ENCODE measurements at places on chromosomes 7 and 10. TPM values are rescaled to one million over a fixed set of nuclear protein-coding genes. Genes with fewer than 3 reads are reported as not detected.

- DNase-seq = no peak
Observed at GRCh38 chr10:91210435-91210834, 10.0 kb upstream of the PCGF5 start.

DNA sequence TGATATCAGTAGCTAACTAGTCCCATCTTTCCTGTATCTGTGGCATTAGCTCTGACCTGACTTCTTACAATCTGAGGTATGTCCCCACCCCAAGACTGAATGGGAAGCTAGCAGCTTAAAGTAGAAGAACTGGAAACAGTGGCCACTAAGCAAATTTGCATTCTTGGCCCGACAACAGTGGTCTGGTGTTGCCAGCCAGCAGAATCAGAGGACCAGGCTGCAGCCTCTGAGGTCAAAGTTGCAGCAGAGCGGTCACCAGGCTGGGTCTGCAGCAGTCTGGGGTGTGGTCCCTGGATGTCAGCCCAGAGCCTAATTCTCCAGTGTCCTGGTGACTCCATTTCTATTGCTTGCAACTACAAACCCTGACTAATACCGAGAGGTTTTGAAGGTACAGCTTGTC lies 26.3 kb downstream of the FAM107B start:
- DNase-seq = no peak

- DNase-seq = no peak
Observed at GRCh38 chr10:43955002-43955596, 306.4 kb upstream of the ZNF32 start.

- no peak for DNase-seq
Observed at GRCh38 chr7:95324431-95324830, at the start of gene PON1. TSS of gene PON1 (minus strand) at chr7:95324532. CDS start at chr7:95324475, 57 bp downstream.

DNA sequence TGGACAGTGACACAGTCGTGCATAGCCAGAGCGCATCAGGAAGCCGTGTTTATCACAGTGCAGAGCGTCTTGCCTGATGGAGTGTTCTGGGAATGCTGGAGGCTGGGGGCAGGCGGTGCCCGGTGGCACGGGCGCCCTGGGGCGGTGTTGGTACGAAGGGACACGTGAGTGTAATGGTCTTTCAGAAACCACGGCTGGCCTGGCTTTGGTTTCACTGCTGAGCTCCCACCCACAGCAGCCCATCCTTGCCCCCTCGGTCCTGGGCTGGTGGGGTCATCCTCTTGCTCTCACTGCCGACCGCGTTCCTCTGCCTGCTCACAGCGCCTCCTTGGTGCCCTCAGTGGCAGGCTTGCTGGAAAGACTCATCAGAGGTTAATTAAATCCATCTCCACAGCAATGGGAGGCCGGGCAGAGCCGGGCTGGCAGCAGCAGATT lies 50.6 kb downstream of the NKX6-2 start:
- DNase-seq = no peak

- peak; percentile 93 for DNase-seq
Observed at GRCh38 chr10:580778-581177, 108.7 kb downstream of the DIP2C start.

- DNase-seq = no peak
Observed at GRCh38 chr10:97500297-97500575, 1.5 kb downstream of the UBTD1 start.

DNA sequence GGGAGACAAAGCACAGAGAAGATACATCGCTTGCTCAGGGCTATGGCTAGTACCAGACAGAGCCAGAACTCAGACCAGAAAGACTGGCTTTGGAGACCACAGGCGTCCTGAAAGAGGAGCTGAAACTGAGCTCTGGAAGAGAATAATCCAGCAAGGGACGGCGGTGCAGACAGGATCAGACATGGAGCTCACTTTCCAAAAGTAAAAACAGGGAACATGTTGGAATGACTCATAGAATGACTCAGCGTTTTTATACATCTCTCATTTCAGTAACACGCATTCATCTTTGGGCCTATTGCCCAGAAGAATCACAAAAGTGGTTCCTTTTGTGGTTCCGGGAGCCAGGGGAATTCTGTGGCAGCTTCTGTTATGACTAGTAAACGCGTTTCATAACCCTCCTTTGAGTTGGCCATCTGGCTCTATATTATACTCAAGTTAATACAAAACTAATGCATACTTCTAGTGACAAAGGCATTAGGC lies 37.2 kb downstream of the PLEKHS1 start:
- peak; percentile 98 for DNase-seq

DNA sequence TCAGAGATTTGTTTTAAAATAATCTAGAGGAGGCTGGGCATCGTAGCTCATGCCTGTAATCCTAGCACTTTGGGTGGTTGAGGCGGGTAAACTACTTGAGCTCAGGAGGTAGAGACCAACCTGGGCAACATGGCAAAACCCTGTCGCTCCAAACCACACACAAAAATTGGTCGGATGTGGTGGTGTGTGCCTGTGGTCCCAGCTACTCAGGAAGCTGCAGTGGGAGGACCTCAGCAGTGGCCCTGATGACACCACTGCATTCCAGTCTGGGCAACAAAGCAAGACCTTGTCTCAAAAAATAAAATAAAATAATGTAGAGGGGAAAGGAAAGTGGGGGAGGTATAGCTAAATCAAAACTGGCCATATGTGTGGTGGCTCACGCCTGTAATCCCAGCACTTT lies 13.9 kb upstream of the PPP3CB start:
- no peak for DNase-seq

DNA sequence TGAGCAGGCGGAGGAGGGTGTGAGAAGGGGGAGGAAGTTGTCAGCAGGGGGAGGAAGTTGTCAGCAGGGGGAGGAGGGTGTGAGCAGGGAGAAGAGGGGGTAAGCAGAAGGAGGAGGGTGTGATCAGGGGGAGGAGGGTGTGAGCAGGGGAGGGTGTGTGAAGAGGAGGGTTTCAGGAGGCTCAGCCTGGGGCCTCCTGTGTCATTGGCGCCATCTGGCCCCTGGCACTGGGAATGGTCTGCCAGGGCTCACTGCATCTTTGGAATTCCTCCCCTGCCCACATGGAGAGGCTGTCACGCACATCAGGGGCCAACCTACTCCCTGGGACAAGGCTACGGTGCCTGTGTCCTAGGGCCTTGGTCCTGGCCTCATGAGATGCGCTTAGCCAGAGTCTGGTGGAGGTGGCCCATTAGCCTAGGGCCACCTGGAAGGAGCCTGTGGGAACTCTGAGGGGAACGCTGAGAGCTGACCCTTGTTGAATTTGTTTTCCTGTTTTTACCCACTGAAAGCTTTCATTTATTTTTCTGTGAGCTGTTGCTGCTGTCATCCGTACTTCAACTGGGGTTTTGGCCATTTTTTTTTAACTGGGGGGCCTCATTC lies 18.0 kb downstream of the CAMK2B start:
- DNase-seq = peak; percentile 47

DNA sequence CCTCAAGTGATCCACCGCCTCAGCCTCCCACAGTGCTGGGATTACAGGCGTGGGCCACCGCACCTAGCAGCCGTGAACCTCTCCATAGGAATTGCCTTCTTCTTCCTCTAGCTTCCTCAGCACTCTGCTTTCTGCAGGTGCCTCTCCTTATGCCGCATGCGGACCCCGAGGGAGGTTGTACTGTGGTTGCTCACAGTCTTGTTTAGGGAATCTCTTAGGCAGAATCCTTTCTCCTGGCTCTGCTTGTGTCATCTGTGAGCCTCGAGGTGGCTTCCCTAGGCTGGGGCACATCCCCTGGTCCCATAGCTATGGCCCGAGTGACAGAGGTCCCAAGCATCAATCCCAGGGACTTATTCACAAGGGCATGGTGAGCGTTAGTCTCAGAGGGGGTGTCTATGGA lies 33.2 kb upstream of the GIMAP8 start:
- no peak for DNase-seq

DNA sequence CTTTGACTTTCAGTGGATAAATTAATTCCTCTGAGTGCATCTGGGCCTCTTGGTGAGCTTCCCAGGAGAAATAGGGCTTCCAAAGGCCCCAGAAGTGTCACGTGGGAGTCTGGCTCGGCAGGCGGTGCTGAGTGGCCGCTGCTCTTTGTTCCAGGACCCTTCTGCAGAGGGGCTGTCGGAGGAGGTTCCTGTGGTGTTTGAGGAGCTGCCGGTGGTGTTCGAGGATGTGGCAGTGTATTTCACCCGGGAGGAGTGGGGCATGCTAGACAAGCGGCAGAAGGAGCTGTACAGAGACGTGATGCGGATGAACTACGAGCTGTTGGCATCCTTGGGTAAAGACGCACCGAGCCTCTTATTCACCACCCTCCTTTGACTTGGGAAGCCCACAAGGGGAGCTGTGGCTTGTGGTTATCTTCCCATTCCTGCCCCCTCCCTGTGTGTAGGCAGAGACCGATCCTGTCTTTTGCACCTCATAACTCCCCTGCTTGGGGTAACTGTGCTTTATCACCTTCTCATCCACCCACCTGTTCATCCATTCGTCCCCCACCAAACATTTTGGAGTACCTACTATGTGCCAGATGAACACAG lies 11.9 kb downstream of the ZNF862 start:
- no peak for DNase-seq

- peak; percentile 99 for DNase-seq
Observed at GRCh38 chr10:51706225-51706624, 6.8 kb upstream of the CSTF2T start.

- no peak for DNase-seq
Observed at GRCh38 chr7:48089046-48090003, at the start of gene UPP1. TSS of gene UPP1 (plus strand) at chr7:48089265. CDS start at chr7:48094784, 5,519 bp downstream.

GRCh38 chr7:69002416-69002815 lies 595.9 kb upstream of the AUTS2 start:
- DNase-seq = peak; percentile 68

DNA sequence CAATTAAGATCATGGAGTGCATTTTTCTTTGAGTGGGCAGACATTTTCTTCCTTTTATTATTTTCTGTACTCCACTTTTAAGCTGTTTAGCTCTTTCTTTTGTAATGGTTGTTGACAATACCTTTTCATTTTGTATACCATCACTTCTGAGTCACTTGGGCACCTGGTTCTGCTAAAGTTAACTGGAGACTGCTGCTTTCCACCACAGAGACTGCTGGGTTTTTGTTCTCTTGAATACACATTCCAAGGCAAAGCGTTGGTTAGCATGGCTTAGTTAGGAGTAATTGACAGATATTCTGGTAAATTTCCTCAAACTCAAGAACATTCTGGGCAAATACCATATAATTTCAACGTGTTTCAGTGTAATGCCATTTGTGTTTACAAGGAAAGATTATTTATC lies 541.9 kb upstream of the CELF2 start:
- no peak for DNase-seq

DNA sequence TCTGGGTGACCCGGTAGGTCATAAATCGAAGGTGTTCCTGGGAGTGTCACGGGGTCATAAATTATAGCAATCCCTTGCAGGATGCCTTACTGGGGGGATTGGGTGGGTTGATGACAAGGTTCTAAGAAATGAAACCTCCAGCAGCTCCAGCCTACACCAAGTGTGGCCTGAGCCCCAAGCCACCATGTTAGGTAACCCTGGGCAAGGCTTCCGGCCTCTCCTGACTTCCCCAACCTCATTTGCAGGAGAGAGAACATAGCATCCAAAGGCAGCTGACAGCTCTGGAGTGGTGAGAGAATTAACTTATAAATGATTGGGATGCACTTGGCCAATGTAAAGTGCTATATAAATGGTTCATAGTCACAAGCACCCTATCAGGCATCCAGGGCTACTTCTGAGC lies 52.8 kb upstream of the TMEM273 start:
- no peak for DNase-seq

DNA sequence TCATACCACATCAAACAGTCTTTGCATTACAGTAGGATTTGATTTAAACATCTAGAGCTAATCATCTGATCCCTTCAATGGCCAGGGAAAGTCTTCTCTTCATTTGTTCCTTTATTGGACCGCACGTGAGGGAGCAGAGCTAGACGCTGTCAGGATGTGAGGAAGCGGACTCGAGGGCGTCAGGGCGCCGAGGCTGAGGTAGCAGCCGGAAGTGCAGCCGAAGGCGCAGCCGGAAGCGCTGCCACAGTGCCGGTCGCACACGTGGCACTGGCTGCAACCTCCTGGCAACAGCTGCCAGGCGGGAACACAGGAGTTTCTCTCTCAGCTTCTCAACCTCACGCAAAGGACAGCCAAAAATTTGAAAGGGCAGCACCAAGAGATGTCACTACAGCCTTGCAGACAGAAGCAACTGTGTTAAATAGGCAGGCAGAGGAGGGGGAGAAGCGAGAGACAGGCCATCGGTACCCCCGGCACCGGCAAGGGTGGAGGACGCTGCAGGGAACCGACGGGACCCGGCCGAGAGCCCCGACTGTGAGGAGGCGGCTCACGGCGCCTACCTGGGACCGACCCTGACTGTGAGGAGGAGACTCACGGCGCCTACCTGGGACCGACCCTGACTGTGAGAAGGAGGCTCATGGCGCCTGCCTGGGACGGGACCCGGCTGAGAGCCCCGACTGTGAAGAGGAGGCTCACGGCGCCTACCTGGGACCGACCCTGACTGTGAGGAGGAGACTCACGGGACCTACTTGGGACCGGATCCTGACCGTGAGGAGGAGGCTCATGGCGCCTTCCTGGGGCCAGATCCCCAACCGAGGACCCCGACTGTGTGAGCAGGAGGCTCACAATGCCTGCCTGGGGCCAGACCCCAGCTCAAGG lies 32.3 kb downstream of the VIPR2 start:
- no peak for DNase-seq

DNA sequence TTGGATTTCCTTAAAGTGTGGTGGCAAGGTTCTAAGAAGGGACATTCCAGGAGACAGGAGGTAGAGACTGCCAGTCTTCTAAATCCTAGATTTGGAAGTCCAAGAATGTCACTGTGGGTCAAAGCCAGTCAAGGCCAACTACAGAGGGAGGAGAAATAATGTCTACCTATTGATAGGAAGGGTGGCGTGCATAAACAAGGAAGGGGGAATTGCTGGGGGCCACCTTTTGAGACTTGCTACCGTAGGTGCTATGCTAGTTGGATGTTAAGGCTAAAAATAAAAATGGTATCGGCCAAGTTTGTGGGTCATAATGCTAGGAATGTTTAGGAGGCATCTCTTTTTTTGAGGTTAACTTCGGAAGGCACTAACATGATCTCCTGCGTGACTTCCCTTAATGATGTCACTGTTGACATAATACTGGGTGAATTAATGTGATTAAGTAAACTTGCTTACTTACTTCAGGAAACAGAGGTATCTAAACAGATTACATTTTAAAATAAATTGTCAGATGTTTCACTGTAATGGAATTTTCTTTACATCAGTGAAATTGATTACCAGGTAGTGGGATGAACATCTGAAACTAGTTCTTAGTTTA lies 4.8 kb downstream of the BTRC start:
- peak; percentile 23 for DNase-seq

DNA sequence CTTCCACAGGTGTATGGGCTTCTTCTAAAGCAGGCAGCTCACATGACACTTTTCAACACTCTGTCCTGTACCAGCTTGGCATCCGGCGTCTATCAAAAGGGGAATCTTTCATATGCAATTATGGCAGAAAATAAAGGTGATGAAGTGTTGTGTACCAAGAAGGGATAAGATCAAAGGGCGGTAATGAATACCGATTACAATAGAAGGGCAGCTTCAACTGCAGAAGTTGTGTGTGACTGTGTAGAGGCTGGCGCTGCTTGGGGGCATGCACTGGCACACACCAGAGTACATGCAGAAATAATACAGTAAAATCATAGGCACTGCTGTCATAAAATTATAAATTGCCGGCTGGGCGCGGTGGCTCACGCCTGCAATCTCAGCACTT lies 744.7 kb downstream of the LRMDA start:
- no peak for DNase-seq

Gene FAM25C
- total RNA-seq = not detected

Gene TMEM26
- total RNA-seq = 5.7 TPM

Gene VPS50
- total RNA-seq = 50.0 TPM

Gene HACD1
- total RNA-seq = 18.4 TPM

Gene MMS19
- total RNA-seq = 81.1 TPM

Gene TMEM130
- 0.57 TPM for total RNA-seq

Gene STK32C
- total RNA-seq = 6.7 TPM

Gene ACTR3C
- total RNA-seq = not detected

Gene ABCB8
- 18.1 TPM for total RNA-seq

Gene VAX1
- total RNA-seq = not detected

Gene SSC4D
- 0.36 TPM for total RNA-seq

Gene LEP
- total RNA-seq = under 0.01 TPM

Gene PGAM2
- not detected for total RNA-seq

Measured in fibroblast of the aortic adventitia (primary cell).